ENCODE measurements at places on chromosomes 1 and 21.

DNA sequence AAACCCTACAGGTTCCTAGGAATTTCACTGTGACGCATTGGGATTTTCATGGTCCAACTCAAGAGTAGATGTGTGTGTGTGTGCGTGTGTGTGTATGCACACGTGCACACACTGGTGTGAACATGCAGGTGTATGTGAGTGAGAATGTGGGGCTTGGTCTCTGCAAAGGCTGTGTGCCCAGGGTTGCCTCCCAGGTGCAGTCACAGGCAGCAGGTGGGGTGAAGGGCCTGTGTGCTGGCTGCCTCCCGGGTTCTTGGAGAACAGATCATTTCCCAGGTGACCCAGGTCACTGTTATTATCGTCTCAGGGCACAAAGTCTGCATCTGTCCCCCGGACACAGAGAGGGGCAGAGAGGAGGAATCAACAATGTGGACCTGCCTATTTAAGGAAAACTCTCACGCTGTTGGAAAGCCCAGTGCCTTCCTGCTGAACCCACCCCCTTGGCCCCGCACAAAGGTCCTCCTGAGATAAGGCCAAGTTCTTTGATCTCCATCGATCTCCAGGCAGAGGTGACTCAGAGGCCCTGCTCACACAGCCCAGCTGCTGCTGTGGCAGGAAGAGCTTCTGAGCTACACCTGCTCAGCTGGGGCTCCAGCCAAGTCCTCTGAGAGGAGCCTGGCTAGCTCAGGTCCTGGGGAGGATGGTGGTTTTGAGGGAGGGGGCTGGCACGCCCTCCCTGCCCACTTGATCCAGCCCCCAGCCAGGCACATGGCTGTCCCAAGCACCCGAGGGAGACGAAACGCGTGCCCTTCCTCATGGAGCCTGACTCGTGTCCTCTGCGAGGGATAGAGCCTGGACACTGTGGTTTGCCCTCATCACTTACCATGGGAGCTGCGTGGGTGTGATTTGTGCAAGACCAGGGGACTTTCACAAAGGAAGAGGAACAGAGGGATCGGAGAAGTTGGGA, 134.0 kb upstream of the ARHGEF16 start:
- no peak for DNase-seq

DNA sequence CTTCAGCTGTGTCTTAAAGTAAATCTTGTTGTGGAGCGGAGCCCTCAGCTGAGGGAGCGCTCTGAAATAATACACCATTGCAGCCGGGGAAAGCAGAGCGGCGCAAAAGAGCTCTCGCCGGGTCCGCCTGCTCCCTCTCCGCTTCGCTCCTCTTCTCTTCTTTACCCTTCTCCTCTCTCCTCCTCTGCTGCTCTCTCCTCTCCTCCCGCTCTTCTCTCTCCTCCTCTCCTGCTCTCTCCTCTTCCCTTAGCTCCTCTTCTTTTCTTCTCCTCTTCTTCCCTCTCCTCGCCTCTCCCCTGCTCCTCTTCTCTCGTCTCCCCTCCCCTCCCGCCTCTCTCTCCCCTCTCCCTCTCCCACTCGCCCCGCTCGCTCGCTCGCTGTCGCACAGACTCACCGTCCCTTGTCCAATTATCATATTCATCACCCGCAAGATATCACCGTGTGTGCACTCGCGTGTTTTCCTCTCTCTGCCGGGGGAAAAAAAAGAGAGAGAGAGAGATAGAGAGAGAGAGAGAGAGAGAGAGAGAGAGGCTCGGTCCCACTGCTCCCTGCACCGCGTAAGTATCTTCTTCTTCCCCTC, at the start of gene PROX1:
Gene PROX1 (plus strand): TSS at position 47 of the 580 bp plus-strand sequence. CDS start 8,563 bp downstream, outside the sequence.
- DNase-seq: no peak

GRCh38 chr1:204260601-204261197, 46.9 kb upstream of the GOLT1A start:
- DNase-seq: no peak

- DNase-seq: no peak
These were observed 303.6 kb downstream of the BARHL2 start for GRCh38 chr1:90413519-90413918.

GRCh38 chr1:78737241-78737640, 87.6 kb downstream of the IFI44 start:
- DNase-seq: no peak

DNA sequence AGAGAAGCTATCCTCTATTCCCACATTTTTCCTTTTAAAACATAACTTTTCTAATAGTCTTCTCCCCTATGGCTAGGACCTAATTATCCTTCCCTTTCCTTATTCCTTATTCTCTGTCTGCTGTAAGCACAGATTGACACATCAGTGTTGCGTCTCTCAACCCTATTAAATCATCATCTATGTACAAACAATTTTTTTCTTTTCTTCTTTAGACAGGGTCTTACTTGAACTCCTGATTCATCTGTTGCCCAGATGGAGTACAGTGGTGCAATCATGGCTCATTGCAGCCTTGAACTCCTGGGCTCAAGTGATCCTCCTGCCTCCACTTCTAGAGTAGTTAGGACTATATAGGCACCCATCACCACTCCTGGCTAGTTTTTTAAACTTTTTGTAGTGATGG, 8.3 kb downstream of the KLHDC9 start:
- no peak for DNase-seq

DNA sequence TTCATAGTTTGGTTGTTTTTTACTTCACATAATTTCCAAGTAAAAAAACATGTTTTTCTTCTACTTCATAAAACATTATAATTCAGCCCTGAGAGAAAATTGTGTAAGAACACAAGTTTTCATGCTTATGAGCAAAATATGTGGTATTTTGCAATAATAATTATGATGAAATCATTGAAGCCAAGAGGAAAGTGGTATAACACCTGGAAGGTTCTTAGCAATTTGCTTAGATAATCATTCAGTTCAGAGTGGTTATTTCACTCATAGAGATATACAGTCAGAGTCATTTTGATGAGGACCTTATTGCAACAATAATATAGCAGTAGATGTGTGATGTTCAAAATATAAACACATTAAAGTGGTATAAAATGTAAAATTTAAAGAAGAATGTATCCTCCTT, 94.5 kb downstream of the PLPPR4 start:
- no peak for DNase-seq

DNA sequence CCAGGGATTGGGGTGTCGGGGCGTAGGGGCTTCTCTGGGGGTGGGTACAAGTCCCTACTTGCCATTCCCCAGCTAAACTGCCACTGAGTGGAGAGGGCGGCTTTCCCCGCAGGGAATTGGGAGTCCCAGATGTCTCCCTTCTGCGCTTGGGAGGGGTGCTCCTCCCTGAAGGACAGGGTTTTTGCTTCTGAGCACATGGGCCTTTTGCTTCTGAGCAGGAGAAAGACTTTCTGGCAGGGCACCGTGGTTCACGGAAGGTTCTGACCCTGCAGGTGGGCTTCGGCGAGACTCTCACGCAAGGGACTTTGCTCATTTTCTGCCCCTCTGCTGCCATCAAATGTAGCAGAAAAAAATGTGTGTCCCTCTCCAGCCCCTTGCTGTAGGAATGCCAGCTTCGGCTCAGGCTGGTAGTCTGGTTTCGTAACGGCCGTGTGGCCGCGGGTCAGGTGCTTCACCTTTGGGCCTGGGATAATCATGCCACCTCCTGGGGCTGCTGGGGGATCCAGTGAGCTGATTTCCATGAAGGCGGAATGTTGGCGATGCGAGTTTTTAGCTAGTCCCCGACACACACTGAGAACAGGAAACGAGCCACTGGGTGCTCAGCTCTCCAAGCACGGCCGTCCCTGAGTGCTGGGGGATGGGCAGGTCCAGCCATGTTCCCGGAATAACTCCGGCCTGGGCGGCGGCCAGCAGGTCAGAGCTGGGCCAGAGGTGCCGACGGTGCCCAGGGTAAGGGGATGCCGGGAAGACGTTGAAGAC, 364.0 kb downstream of the CAMTA1 start:
- DNase-seq: no peak

- DNase-seq: no peak
These were observed 59.0 kb upstream of the IPO9 start for GRCh38 chr1:201769966-201770365.

GRCh38 chr1:111776391-111776790, 20.7 kb downstream of the DDX20 start:
- no peak for DNase-seq

- DNase-seq: no peak
These were observed 283.9 kb upstream of the ST6GALNAC5 start for GRCh38 chr1:76583235-76583868.

GRCh38 chr1:19036041-19036812, 79.8 kb upstream of the IFFO2 start:
- no peak for DNase-seq

- DNase-seq: no peak
These were observed 185.0 kb downstream of the RGS7 start for GRCh38 chr1:241171991-241172390.

GRCh38 chr1:16293538-16293937, 56.6 kb upstream of the CPLANE2 start:
- no peak for DNase-seq

DNA sequence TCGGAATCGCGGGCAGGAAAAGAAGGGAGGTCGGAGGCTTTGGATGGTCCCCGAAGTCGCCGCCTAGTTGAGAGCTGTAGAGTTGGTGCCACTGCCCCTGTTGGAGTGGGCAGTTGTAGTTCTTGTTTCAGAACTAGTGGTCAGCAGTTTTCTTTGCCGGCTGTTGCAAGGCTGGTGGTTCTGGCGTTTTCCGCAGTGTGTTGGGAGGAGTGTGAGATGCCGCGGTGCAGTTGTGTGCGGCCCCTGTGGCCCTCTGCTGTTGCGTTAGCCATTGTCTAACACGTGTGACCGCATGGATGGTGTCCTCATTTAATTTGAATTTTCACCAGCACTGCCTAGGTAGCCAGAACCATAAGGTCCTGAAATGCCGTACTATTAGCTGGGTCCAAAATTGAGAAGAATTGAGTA, 1.4 kb downstream of the ARF1 start:
- DNase-seq: no peak

- no peak for DNase-seq
These were observed 34.4 kb downstream of the NUCKS1 start for GRCh38 chr1:205715628-205716027.

GRCh38 chr21:37455504-37455911, 88.9 kb downstream of the DYRK1A start:
- DNase-seq: no peak

DNA sequence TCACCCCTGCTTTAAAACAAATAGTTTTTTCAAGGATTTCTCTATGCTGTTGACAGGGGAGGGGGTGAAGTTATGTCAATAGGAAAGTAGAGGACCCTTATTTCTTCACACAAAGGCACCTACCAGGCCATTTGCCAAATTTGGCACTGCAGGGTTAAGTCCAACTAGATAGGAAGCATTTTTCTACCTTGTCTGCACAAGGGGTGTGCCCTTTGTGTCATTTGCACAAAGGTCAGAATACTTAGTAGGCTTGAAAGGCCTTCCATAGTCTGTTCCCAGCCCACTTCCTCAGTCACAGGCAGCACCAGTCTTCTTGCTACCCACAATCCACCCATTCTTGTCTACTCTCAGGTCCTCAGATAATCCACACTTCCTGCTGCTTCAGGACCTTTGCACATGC, 7.0 kb downstream of the TACSTD2 start:
- no peak for DNase-seq

DNA sequence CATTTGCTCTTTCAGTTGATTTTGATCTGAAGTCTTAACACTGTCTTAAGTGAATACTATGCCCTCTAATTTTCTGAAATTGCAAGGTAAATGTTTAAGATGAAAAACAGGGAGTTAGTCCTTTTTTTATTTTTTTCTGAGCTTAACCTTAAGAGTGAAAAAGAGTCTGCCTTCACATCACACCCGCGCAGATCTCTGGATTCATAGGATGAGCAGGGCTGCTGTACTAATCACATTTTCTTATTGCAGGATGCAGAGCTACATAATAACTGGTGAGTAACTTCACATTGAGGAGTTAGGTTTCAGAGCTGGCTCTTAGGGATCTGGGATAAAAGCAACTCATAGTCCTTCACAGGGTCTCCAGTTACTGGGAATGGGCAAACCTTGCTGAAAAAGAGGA, 188.7 kb upstream of the ATP1B1 start:
- no peak for DNase-seq

GRCh38 chr1:2233997-2234761, 6.1 kb downstream of the SKI start:
- peak; percentile 76 for DNase-seq
